HuH-7 (cell line): ENCODE measurements at places on chromosomes 12 and 14.

GRCh38 chr12:66999141-66999540 is 270.0 kb upstream of the CAND1 start:
- DNase-seq = no peak

DNA sequence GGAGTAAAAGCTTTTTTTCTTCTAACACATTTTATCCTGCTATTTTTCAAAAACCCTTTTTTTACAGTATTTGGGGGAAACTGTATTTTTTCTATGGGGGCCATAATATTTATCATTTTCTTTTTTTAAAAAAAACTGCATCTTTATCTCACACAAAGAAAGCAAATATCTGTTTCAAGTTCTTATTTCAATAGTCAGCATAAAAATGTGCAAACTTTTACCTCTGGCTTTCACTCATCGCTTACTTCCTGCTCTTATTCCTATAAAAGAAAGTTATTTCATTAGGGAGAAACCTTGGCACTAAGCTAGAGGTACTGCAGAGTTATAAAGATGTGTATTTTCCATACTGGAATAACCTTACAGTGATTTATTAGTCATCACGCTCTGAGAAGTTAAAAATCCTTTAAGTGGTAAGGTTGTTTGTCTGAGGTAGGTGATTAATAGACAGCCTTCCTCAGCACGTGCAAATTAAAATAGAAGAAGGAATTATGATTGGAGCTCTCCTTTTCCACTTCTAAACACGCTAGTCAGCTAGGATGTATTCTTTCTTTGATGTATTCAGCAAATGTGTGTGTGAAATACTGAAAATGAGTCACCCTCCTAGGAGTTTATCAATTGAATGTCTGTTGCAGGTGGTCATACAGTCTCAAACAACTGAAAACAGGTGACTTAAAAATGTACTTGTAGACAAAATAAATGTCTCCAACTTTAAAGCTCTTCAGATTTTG is 461.0 kb downstream of the GXYLT1 start:
- DNase-seq = no peak

GRCh38 chr14:61581955-61582615 is 113.2 kb upstream of the HIF1A start:
- no peak for DNase-seq

GRCh38 chr14:68730811-68731425 is 61.9 kb downstream of the ZFP36L1 start:
- no peak for DNase-seq

DNA sequence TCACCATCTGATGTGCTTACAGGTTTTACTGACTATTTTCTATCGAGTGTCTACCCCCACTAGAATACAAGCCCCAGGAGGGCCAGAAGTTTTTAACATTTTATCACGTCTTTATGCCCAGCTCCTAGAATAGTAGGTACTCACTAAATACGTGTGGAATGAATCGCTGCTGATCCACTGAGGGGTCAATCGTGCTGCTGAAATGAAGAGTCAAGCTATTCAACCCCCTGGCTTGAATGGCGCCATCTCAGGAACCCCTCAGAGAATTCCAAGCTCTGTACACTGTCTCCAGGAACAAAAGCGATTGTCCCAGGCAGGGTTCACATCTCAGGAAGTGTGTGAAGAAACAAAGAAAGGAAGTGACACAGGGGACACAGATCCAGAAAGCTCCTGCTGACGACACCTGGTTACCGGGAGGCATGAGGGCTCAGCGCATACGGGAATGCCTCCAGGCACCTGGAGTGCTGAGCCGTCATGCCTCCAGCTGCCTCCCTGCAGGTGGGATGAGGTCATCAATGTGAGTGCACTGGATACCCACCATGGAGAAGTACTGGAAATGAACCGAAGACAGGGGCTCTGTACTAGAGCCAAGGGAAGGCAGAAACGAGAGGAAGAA is 45.6 kb downstream of the PITPNM2 start:
- DNase-seq = no peak

DNA sequence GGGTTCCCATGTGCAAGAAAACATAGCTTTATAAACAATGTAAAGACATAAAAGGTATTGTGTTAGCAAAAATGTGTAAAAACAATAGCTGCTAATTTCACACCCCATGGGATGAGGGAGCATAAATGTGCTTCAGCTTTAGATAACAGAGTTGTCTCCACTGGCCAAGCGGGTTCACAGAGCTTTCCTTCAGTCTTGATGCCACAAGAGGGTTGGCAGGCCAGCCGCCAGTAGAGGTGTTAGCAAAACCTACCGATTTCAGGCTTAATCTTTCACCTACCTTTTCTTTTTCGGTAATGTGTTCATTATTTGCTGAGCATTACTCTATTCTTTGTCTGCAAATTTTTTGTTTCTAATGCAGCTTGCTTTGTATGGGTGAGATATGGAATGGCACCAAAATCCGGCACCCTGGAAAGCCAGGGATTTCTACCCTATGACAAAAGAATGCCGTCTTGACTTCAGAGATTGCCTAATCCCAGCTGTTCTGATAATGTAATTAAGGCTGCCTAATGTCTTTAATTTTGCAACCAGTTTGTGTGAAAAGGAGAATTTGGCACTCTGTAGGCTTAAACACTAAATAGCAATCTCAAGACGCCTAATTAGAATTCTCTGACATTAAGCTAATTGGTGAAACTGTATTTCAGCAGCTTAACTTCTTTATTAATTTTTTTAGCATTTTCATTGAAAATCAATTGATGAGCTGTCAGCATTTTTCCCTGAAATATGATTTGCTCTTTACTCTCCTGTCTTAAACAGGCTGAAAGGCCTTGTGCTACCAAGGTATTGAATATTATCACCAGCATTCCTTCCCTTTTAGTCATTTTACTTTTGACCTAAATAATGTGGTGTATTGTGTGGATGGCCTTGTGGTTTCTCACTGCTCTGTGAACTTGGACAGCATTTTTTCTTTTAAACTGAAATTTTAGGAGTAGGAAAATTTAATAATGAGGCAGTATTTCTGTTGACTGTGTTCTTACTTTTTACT is 60.7 kb downstream of the POLR3B start:
- no peak for DNase-seq

DNA sequence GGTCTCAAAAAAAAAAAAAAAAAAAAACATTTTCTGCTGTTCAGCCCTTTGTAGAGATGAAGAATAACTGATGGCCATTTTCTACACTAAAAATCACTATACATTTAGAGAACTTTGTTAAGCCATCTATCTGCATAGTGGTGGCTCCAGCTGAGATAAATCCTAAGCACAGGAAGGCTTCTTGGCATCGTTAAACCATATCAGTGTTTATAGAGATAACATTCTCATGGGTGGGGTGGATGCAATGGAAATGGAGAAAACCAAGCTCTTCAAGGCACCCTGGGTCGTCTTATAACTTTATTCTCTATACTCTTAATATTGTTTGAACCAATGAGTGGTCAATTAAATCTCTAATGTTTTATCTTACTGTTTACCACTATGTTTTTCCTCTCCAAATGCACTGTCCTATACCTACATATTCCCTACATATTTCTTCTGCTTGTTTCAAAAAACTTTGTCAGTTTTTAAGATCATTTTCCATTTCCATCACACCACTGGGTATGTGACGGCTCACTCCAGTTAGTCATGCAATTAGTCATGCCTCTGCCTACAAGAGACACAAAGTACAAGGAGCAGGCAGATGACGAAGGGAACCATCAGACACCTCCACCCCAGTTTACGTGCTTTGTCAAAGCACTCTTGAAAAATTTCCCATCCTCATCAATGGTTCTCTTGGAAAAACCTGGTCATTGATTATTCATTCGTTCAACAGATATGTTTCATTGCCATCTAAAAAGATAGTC is 119.3 kb upstream of the OVCH1 start:
- no peak for DNase-seq

DNA sequence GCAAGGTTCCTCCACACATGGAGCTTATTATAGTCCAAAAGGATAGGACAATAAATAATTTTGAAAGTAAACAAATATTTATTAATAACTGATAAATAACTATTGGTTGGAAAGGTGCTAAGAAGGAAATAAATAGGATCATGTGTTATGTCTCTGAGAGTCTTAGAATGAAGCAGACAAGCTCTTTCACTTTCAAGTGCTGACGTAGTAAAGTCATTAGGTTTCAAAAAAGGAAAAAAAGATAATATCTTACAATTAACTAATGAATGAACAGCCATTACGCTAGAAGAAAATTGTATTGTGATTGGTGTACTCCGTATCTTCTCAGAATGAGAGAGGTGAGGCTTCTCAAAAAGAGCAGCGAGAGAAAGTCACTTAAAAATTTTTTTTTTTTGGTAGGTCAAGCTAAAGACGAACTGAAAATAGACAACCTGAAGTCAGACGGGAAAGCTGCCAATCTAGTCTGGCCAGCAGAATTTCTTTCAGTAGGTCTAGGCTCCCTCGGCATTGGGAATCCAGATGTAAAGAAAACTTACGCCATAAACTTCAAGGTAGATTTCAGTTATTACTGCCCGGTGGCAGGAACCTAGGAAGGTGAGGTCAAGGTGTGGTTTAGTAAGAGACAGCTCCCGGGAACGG is 583 bp upstream of the LEMD3 start:
- DNase-seq = no peak

DNA sequence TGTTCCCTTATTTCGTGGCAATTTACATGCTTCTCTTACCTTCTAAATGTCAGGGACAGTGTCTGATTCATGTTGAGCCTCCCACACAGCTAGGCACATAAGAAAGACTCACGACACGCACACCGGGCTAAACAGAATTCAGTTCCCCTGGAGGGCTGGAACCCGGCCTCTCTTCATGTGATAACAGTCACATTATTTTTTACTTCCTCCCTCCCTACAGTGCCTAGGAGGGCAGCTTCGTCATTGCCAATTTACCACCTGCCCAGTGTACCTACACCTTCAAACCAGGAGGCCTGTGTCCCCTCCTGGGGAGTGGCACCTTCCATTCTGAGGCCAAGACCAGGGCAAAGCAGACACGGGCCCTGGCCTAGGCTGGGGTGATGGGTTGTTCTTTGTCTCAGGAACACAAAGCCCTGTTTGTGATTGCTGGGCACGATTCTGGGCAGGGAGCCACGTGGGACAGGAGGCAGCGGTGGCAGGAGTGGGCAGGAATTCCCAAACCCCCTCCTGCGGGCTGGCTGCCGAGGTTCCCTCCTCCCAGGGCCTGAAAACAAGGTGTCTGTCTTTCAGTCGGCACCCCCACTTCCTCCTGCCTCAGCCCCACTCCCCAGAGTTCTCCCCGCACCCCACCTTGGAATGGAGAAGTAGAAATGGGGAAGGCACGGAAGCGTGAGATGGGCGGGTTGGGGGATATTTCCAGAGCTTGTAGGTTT is 6.8 kb upstream of the RASAL1 start:
- no peak for DNase-seq

DNA sequence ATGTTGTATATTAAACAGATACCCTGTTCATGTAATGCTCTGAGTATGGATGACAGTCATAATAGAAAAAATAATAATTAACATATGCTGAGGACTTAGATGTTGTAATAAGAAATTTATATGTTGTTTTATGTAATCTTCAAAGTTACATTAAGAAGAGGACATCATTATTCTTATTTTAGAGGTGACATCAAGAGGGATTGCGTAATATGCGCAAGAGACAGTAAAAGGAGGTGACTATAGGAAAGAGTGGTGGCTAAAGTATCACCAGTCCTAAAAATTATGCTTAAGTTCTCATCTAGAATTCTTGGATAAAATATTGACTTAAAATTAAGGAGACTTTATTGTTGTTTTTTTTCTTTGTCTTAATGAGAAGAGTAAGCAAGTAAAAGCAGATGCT is 323.9 kb downstream of the KCNC2 start:
- DNase-seq = no peak

DNA sequence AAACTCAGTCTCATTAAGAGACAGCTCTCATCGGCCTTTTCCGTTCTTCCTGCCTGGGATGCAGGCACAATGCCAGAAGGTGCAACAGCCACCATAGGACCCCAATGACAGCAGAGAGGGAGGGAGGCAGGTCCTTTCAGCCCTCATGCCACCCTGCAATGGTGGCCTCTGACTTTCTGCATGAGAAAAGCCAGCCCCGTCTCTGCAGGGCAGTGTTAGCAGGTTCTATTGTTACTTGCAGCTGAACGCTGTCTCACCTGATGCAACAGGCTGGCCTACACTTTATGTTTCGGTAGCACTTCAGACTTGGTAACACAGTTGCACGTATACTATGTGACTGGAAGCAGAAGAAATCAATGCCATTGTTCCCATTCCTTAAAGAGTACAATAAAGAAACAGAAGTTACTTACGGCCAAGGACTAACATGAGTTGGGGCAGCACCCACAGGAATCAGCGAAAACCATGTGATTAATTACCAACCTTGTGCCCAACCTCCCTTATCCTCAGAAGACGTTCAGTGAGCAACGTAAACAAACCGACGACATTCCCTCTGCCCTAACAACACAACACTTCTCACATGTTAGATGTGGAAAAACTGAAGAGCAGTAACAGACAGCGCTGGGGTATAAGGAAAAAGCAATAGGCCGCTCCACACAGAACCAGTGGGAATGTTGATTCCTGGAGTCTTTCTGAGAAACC is 102.1 kb downstream of the RIMBP2 start:
- DNase-seq = no peak

DNA sequence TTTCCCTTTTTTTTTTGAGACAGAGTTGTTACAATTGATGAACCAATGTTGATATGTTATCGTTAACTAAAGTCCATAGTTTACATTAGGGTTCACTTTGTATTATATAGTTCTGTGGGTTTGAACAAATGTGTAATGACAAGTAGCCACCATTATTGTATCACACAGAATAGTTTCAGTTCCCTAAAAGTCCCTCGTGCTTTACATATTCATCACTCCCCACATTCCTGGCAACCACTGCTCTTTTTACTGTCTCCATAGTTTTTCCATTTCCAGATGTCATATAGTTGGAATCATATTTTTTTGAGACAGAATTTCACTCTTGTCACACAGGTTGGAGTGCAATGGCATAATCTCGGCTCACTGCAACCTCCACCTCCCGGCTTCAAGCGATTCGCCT is 12.5 kb downstream of the HSD17B6 start:
- no peak for DNase-seq

- DNase-seq = no peak
Observed at GRCh38 chr14:54261283-54261682, 135.5 kb upstream of the CDKN3 start.

- peak; percentile 20 for DNase-seq
Observed at GRCh38 chr14:52013984-52014600, 24.7 kb downstream of the RTRAF start.

DNA sequence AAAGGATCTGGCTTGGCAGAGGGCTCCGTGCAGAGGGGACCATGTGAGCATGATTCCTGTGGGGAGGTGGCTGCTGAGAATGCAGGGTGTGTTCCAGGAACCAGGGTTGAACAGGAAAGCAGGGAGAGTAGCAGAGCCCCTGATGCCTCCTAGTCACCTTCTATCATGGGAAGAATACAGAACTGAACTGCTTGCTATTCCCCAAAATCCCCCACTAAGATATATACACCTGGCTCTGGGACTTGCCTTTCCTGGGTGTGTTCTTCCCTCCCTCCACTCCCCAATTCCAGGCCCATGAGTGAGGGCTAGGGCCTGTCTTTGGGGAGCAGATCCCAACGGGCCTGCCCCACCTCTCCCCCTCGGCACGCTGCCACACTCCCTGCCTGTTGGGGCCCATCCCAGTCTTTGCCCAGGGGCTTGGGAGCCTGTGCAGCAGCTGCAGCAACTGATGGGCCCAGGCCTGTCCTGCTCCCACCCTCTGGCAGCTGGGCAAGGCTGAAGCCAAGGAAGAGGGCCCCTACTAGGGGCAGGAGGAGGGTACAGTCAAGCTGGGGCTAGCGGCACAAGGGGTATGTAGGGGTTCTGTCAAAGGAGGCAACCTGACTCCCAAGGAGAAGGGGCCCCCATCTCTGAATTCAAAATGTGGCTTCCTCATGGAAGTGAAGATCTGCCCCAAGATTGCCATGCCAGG is 3.2 kb downstream of the AJUBA start:
- DNase-seq = no peak
